ENCODE measurements at places on chromosomes 5 and 9.

GRCh38 chr5:54828151-54828550 lies 157.2 kb downstream of the ESM1 start:
- DNase-seq = no peak

GRCh38 chr9:115877852-115878438 lies 275.6 kb upstream of the PAPPA start:
- no peak for DNase-seq

- no peak for DNase-seq
These were observed 172.2 kb downstream of the FAM170A start for GRCh38 chr5:119801570-119801969.

DNA sequence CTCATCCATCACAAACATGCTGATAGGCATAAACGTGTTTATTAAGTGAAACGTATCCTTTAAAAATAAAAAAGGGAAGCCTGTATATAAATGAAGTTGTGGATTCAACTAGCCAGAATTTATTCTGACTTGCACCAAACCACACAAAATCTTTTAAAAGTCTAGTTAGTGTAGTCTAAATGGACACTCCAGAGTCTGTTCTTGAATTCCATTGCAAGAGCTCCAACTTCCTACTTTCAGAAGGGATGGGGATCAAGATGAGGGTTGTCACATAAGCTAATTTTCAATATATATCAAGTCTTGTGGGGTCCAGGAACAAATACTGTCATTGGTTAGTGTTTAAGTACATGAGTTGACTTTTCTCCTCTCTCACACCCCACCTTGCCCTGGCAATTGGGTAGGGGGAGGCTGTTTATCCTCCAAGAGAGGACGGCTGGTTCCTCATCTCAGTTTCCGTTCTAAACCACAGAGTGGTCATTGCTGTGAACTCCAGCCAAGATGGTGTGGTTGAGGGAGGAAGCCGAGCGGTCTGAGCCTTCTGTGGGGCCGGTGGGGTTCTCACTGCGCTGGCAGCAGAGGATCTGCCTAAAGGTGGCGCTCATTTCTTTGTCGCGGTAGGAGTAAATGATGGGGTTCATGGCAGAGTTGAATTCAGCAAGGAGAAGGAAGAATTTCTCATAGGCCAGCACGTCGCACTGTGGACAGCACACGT lies 163.2 kb downstream of the LPAR1 start:
- no peak for DNase-seq
